Activated naive CD8-positive, alpha-beta T cell treated with anti-CD3 and anti-CD28 coated beads, Interleukin-2, amount 50 U/mL, for 16 hours (primary cell): ENCODE measurements at places on chromosomes 6 and 20.

DNA sequence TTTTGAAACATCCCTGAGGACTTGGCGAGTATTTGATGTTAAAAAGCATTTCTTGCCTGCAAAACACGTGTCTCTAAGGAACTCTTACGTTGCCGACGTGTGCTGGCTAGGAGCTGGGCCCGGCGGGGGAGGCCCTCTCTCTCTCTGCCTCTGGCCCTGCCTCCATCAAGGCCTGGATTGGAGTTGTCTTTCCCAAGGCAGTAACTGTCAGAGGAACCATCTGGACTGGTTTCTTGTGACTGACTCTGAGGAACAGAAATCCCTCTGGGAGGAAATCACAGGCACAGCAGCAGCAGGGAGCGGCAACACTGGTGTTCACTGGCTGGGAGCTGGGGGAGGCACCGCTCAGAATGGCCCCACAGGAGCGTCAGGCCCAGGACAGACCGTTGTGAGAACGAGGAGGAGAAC, 244.2 kb downstream of the NRN1 start:
- DNase-seq = no peak

- no peak for DNase-seq
Measured at GRCh38 chr6:47423079-47423478, 54.5 kb upstream of the CD2AP start.

DNA sequence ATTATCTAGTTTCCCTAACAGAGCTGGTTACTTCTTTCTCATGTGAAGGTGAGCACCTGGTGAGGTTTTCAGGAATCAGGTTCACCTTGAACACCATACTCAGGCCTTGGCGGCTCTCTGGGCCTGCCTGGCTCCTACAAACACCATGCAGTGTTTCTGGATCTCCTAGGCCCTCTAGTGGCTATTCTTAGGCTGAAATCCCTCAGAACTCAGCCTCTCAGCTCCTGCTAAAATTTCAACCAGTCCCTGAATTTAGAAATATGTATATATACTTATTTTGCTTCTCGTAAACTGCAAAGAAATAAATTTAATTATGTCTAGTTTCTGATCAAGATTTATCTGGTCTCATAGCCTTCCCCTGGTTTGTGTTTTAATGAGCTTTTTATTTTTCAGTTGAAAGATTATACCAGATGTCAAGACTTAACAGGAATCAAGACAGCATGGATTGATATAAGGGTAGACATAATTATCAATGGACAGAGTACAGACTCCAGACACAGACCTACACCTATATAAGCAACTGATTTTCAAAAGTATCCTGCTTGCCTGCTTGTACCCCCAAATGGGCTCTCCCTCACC, 55.9 kb downstream of the ANKEF1 start:
- DNase-seq = no peak

DNA sequence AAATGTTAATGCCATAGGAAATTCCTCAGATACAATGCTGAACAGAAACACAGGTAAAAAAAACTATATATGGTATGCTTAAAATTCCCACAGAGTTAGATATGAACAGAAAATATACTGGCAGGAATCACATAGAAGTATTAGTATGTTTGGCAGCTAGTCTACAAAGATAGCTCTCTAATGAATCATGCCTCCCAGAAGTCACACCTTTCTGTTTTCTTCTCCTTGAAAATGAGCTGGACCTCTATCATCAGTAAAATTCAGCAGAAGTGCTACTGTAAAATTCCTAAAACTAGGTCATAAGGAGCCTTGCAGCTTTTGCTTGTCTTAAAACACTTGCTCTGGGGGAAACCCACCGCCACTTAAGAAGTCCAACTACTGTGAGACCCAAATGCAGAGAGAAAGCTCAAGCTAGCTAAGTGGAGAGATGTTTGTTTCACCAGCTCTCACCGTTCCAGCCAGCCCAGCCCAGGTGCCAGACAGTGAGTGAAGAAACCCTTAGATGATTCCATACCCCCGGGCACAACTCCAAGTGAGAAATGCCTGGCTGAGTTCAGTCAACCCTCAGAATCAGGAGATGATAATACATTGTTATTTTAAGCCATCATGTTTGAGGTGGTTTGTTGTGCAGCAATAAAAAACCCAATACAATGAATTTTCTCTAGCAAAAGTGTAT, 43.0 kb downstream of the TSPYL4 start:
- DNase-seq = no peak

GRCh38 chr20:23200914-23201313, 114.8 kb upstream of the CD93 start:
- no peak for DNase-seq

DNA sequence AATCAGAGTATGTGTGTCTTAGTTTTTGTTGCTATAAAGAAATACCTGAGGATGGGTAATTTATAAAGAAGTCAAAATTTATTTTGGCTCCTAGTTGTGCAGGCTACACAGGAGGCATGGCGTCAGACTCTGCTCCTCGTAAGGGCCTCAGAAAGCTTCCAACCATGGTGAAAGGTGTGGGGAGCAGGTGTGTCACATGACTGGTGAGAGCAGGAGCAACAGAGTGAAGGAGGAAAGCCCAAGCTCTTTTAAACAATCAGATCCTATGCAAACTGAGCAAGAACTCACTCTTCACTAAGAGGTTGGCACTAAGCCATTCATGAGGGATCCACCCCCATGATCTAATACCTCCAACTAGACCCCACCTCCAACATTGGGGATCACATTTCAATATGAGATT, 1524.3 kb downstream of the HACE1 start:
- DNase-seq = no peak

DNA sequence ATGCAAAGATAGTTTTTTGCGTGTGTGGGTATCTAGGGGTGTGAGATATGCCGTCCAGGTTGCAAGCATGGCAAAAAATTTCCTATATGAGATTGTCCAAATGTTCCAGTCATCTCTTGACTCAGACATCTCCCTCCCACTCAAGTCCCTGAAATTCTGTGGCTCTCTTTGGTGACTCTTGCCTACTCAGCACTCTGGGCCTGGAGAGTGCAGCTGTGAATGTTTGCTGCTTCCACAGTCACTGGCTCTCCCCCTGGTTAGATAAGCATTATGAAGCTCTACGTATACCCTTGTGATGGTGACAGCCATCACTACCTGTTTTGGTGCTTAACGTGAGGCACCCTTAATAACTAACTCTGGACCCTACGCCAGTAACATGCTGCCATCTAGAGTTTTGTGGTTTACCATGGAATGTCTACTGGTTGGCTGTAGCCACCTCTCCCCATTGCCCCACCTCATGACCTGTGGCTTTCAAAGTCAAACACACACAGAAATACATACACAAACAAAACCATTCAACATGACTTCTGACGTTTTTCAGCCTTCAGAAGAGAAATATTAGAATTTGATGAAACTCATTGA, 621.9 kb upstream of the CITED2 start:
- no peak for DNase-seq

DNA sequence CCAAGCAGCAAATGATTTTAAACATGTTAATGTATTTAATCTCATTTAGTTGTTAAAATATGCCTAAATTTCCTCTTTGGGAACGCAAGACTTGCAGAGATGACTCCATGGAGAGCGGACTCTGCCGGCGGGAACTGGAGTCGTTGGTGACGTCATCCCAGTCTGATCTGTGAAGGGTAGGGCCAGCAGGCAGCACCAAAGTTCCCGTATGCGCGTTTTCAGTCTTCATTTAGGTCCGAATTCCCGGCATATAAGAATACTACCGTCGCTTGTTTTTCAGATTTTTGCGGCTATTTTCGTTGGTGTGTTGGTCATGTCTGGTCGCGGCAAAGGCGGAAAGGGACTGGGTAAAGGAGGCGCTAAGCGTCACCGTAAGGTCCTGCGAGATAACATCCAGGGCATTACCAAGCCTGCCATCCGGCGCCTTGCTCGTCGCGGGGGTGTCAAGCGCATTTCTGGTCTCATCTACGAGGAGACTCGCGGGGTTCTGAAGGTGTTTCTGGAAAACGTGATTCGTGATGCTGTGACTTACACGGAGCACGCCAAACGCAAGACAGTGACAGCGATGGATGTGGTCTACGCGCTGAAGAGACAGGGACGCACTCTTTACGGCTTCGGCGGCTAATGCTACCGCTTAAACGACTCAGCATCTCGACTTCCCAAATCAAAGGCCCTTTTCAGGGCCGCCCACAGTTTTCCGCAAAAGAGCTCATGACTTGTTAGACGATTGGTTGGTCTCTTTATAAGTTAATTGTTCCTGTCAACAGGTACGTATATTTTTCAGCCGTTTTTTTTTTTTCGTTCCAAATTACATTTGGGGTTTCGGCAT, 117.3 kb downstream of the HFE start:
- peak; percentile 54 for DNase-seq

GRCh38 chr6:47403801-47404200, 73.8 kb upstream of the CD2AP start:
- no peak for DNase-seq

GRCh38 chr6:137414599-137414998, 79.6 kb downstream of the OLIG3 start:
- no peak for DNase-seq
